T-helper 1 cell (primary cell): ENCODE measurements at places on chromosomes 4 and X.

GRCh38 chr4:180637616-180638015 lies 1605.6 kb upstream of the TENM3 start:
- no peak for DNase-seq

DNA sequence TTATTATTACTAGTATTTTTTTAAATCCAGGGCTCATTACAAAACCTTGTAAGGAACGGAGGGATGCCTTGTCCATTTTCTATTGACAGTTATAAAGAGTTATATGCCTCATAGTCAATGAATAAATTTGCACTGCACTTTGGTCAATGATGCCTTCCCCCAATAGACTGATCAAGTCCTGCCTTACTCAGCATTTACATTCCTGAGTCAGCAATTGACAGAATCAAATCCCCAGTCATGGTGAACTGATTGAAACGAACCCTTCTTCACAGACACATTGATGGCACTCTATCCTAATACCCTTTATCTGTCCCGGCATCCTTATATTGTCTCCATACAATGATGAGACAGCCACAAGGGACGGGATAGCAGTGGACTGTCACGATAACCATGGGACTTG lies 213.2 kb downstream of the NLGN4X start:
- no peak for DNase-seq

GRCh38 chrX:7314425-7314824 lies 166.5 kb upstream of the PUDP start:
- DNase-seq: no peak

GRCh38 chrX:1477801-1478458 lies 25.2 kb upstream of the ASMTL start:
- no peak for DNase-seq

GRCh38 chr4:108255203-108255747 lies 86.5 kb upstream of the LEF1 start:
- no peak for DNase-seq

DNA sequence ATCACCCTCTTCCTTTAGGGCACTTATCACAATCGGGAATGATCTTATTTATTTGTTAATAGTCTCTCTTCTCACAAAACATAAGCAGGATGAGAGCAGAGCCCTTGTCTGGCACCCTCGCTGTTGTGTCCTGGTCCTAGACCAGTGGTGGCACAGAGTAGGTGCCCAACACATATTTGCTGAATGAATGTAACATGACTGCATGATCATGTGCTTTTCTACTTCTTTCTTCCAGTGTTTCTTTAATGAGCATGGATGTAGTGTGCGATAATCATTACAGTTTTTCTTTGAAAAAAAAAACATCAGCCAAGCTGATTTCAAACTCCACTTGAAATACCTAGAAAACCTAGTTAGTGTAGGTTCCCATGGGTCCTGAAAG lies 164.1 kb downstream of the CHIC2 start:
- no peak for DNase-seq

DNA sequence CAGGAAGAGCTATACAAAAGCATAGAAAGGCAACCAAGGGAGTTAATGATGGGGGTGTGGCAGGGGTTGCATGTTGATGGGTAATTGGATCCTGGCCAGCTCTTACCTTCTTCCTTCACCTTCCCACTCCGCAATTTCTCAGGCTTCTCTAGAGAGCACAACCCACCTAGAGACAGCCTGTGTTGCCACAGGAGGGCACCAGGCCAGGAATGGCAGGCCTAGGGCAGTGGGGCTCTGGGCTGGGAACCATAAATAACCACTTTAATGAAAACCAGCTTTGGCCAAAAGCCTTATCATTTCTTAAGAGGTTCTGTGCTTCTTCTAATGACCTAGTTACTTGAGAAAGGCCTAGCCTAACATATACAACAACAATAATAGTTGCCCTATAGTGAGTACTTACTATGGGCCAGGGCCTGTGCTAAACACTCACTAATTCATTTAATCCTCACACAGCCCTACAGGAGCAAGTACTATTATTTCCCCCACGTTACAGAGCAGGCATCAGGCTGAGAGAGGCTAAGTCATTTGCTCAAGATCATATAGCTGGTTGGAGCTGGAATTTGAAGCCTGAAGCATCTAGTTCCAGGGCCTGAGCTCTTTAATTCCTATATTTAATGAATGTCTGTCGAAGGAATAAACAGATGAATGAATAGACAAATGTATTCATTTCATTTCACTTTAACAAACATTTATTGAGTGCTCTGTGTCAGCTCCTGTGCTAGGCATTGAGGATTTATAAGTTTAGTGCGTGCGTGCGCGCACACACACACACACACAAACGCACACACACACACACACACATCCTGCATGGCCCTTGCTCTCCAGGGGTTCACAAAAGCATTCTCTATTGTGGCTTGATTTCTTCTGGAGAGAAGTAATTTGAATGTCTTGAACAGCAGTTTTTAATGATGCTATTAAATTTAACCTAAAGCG lies 66.8 kb downstream of the RTL9 start:
- DNase-seq: no peak

DNA sequence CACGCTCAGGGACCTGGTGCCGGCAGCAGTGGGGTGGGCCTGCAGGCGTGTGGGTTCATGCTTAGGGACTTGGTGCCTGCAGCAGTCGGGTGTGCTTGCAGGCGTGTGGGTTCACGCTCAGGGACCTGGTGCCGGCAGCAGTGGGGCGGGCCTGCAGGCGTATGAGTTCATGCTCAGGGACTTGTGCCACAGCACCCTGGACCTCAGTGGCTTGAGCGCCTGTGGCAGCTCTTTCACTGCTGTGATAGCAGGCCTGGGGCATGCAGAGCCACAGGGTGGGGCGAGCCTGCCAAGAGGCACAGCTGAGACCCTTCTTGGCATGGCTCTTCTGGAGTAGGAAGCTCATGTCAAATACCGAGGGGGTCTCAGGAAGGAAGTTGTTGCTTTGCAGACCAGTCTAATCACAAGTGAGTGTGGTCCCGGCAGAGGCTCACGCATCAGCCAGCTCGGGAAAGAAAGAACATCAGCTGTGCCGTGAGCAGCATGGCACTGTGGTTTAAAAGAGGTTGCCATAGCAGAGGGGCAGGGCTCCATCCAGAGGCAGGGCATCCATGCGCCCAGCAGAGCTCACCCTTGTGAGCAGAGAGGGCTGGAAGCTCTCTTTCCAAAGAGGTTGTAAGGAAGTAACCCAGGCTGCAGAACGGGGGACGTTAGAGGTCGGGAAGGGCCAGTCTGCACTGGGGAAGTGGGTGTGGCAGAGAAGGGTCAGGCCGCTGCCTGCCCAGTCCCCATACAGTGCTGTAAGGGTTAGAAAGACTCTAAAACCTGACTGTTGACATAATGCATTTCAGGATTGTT lies 21.1 kb downstream of the PIGG start:
- no peak for DNase-seq

GRCh38 chrX:54776987-54777672 lies 20.9 kb downstream of the ITIH6 start:
- DNase-seq: no peak

- no peak for DNase-seq
These were observed 419.8 kb downstream of the GALNTL6 start for GRCh38 chr4:172232966-172233365.

DNA sequence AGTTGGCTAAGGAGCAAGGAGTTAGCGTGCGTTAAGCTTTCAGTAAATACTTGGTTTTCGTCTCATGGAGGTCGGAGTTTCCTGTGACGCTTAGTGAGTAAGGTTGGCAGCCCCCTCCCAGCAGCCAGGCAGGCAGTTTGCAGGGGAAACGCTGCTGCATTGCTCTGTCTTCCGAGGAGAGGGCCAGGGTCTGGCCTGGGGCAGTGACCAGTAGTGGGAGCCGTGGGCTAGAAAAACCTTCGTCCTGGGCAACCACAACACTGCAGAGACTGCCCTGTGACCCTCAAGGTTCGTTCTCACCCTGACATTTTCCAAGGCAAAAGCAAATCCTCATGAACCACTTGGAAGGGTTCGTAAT lies 432 bp downstream of the TMEM175 start:
- DNase-seq: no peak

GRCh38 chr4:83504503-83504902 lies 19.6 kb upstream of the ABRAXAS1 start:
- no peak for DNase-seq

DNA sequence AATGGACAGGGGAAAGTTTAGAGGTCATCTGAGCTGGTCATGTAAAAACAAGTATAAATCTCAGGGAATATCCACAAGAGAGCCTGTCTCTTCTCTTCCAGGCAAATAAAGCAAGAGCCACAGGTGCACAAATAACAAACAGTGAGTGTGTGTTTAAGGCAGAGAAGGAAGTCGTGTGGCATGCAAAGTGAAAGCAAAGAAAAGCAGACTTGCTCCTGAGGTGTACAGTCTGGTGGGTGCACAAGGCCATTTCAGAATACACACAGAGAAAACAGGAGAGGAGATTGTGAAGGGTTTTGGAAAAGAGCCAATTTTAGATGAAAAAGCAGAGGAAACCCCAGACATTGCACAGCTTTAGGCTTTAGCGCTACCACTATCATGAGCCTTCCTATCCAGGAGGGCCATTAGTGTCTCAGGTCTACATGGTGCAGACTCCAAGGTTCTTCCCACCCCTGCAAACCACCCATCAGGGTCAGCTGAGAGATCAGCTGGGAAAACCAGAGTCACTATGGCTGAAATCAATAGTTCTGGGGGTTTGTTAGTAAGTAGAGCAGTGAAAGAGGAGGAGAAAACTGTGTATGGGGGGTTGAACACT lies 355.8 kb downstream of the KLHL4 start:
- DNase-seq: no peak

DNA sequence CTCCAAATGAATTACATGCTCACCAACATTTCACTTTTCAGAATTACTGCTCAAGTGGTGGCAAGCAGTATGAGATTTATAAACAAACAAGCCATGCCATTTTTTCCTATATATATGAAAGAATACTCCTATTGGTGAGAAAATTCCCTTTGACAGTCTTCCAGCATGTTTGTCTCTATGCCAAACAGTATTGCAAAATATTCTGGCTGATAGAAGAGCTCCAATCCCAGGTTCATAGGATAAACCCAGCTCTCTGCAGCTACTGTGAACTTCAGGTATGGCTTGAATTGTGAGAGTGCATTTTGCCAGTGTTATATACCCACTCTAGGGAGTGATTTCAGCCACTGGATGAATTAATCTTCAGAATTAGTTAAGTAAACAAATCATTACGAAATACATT lies 108.8 kb downstream of the MAGEC2 start:
- no peak for DNase-seq

DNA sequence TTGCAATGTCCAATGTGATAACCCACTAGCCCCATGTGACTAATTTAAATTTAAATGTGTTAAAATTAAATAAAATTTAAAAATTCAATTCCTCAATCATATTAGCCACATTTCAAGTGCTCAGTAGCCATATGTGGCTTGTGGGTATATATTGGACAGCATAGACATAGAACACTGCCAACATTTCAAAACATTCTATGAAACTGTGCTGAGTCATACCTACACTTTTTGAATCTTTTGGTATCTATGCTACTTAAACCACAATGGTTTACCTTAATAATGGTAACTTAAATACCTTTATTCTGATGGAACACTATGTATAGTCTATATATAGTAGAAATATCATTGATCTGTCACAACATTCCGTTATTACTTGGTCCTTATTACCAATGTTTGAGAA lies 223.4 kb upstream of the ATOH1 start:
- no peak for DNase-seq

DNA sequence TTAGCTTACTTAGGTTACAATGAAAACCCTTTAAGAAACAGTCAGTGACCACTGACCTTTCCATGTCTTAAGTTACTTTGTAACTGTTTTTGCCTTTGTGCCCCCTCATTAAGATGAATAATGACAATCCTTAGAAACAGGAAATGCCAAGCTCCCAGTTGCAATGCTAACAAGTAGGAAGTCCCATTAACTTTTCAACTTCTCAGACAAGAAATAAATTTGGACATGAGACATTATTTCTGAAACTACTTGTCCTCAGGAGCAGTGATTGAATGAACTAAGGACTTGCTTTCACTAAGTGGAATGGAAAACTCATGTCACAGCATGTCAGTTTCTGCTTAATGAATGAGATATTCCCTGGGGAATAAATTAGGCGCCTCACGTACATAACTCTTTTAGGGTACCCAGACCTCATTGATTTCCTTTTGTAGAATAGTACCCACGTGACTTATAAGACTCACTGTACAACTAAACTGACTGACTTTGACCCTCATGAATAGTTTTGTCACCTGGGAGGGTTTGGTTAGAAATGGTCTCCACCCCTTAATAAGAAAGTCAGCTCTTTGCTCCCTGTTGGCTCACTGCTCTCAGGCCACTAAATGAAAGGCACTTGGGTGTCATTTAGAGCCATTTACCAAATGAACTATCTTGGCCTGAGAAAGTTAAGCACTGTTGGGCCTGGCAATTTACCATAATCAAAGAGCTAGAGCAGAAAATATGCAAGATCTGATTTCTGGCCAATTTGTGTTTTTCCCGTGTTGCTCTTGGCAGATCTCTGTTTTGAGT lies 383.9 kb downstream of the RPA4 start:
- no peak for DNase-seq

- no peak for DNase-seq
These were observed 50.5 kb downstream of the GRK4 start for GRCh38 chr4:3013839-3014350.

DNA sequence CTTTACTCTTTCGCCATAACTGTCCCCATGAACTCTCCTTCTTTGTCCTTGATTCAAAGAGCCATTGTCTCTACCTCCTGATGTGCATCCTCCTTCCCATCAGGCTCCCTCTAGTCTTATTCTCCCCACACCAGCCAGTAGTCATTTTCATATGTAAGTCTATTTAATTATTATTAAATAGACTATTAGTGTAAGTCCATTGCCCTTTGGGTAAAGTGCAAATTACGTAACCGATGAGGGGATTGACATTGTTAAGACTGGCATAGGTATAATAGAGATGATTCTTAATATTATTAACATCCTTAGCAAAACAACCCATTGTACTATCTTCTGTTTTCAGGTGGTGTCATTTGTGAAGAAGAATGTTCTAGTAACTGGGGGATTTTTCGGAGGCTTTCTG lies 16.7 kb downstream of the CMC4 start:
- DNase-seq: no peak

DNA sequence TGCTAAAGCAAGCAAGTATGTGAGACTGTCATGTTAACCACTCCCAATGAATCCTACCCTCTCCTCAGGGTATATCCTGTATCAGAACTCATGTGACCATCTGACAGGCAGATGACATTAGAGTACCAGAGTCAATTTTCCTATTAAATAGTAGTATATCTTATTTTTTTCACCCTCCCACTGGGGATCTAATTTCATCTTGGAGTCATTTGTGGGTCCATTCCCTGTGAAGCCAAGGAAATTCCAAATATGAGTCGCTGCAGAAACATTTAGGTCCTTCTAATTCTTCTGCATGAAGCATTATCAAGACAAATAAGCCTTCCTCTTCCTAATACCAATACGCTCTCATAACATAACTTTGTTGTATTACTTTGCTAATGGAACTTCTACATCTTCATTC lies 52.2 kb upstream of the BLTP1 start:
- DNase-seq: no peak
